ENCODE measurements at places on chromosomes 12 and 14.

DNA sequence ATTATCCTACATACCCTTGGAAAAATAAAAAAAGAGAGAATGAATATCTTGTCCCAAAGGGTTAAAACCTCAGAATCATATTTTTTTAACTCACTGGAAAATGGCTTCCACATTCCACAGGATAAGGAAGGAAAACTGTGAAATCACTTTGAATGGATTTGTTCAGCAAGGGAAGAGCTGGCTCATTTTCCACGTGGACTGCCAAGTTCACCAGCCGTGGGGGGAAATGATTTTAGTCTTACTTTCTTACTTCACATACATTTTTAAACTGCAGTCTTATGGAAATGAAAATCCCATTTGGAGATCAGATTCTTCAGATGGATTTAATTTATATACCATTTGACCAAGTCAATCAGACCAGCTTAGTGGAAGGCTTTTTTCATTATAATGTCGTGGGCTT, 29.9 kb upstream of the AEBP2 start:
- peak; percentile 31 for DNase-seq

DNA sequence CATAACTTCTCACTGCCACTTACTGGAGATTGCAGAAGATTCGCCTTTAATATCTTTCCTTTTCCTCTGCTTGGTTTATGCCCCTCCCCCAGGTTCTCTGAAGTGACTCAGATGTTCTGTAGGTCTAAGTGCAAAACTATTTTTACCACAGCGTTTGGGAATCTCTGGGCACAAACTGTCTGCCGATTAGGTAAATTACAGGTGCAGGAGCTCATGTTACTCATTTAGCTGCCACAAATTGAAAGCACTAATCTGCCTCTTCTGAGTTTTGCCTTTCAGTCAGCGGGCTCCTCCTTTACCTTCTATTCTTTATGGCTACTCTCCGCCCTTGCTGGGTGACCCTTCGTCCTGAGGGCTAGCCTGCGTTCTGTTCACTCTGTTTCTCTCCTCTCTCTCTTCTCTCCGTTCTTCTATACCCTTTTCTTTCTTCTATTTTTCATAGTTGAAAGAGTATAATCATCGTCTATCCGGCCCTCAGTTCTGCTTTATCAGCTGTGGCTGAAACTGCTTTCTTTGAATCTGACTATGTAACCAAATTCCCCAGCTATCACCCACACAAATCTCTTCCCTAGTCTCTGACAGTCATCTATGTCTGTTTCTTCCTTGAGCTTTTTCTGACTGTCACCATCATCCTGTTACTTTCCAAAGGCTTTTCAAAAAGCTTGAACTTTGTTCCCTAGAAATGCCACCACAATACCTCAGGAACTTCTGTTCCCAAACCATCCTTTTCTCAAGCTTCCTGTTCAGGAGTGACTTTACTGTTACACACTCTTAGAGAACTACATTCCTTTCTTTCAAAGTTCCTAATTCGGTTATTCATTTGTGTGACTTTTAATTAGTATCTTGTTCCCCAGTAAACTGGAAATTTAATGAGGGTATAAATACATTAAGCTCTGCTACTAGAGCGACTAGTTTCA, 4.3 kb upstream of the MYF6 start:
- DNase-seq = peak; percentile 82

- DNase-seq = no peak
These were observed 380.5 kb upstream of the GARIN6 start for GRCh38 chr12:99267038-99267437.

- peak; percentile 80 for DNase-seq
These were observed 73.4 kb upstream of the ETV6 start for GRCh38 chr12:11576104-11576503.

- peak; percentile 78 for DNase-seq
These were observed 4.1 kb upstream of the CCND2 start for GRCh38 chr12:4269279-4269991.

- no peak for DNase-seq
These were observed 284.2 kb downstream of the ADAMTS20 start for GRCh38 chr12:43267818-43268217.

- peak; percentile 74 for DNase-seq
These were observed 199.5 kb upstream of the DCN start for GRCh38 chr12:91382081-91382543.

Measured in fibroblast of skin of right quadriceps (primary cell).